ENCODE measurements at places on chromosomes 3 and 15.

- H3K27me3 ChIP-seq = peaks cover 6% of the 10 kb centered on the region
- H3K36me3 ChIP-seq = no peaks in the 10 kb centered on the region
- DNase-seq = no peak
- no peak overlapping the region for H3K27ac ChIP-seq
- no peak overlapping the region for H3K4me3 ChIP-seq
- peaks cover 11% of the 10 kb centered on the region for H3K4me1 ChIP-seq
These were observed 214.7 kb downstream of the SHQ1 start for GRCh38 chr3:72633534-72633933.

GRCh38 chr15:34815836-34816235 is 20.5 kb upstream of the ACTC1 start:
- no peak overlapping the region for H3K27ac ChIP-seq
- DNase-seq = no peak
- no peak overlapping the region for H3K4me3 ChIP-seq

DNA sequence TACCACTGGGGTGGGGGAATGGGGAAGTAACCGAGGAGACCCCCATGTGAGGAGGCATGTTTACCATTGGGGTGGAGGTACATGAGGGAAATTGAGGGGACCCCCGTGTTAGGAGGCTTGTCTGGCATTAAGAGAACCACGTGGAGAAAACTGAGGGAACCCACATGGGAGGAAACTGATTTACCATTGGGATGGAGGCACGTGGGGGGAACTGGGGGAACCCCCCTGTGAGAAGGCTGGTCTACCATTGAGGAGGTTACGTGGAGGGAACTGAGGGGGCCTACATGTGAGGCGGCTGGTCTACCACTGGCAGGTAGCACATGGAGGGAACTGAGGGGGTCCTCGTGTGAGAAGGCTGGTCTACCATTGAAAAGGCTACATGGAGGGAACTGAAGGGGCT is 159.4 kb downstream of the FBLN2 start:
- H3K27ac ChIP-seq = no peak overlapping the region
- H3K36me3 ChIP-seq = peaks cover 4% of the 10 kb centered on the region
- no peak for DNase-seq

- no peak overlapping the region for H3K27ac ChIP-seq
- H3K4me3 ChIP-seq = no peak overlapping the region
- DNase-seq = no peak
These were observed 81.7 kb upstream of the POU1F1 start for GRCh38 chr3:87358066-87358465.

- DNase-seq = no peak
- H3K4me3 ChIP-seq = no peak overlapping the region
- no peak overlapping the region for H3K27ac ChIP-seq
These were observed 44.0 kb upstream of the BCL6 start for GRCh38 chr3:187788984-187789857.

- H3K27me3 ChIP-seq = no peaks in the 10 kb centered on the region
- no peak for DNase-seq
- H3K36me3 ChIP-seq = no peaks in the 10 kb centered on the region
- H3K27ac ChIP-seq = no peak overlapping the region
- no peak overlapping the region for H3K4me3 ChIP-seq
These were observed 100.1 kb upstream of the PLSCR5 start for GRCh38 chr3:146705225-146705624.

- H3K27ac ChIP-seq = no peak overlapping the region
- H3K4me1 ChIP-seq = no peaks in the 10 kb centered on the region
- no peak overlapping the region for H3K4me3 ChIP-seq
- H3K27me3 ChIP-seq = peaks cover 14% of the 10 kb centered on the region
These were observed 237.4 kb upstream of the NR2F2 start for GRCh38 chr15:96093063-96093462.

DNA sequence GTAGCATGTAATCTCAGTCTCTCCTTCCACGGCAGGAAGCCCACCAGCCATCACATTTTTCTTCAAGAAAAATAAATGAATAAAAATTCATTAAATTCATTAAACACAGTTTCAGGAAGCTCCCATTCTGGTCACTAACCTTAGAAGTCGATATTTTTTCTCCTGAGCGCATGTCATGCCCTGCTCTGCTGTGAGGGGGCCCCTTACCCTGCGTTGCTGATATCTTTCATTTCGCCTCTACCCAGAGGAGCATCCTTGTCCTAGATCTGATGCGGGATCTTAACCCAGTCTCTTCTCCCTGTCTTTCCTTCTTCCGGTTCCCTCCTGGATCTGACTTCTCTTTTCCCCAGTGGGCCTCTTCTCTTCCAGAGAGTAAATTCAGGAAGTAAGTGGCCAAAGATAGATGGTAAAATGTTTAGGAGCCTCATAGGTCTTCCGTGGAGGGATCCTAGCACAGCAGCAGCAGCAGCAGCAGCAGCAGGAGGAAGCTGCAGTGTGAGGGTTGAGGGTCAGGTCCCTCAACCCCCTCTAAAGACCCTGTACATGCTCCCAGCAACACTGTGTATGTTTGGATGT is 1.4 kb upstream of the ILDR1 start:
- no peak overlapping the region for H3K4me3 ChIP-seq
- peaks cover 2% of the 10 kb centered on the region for H3K4me1 ChIP-seq
- H3K27ac ChIP-seq = no peak overlapping the region
- H3K27me3 ChIP-seq = peaks cover 43% of the 10 kb centered on the region
- DNase-seq = no peak

DNA sequence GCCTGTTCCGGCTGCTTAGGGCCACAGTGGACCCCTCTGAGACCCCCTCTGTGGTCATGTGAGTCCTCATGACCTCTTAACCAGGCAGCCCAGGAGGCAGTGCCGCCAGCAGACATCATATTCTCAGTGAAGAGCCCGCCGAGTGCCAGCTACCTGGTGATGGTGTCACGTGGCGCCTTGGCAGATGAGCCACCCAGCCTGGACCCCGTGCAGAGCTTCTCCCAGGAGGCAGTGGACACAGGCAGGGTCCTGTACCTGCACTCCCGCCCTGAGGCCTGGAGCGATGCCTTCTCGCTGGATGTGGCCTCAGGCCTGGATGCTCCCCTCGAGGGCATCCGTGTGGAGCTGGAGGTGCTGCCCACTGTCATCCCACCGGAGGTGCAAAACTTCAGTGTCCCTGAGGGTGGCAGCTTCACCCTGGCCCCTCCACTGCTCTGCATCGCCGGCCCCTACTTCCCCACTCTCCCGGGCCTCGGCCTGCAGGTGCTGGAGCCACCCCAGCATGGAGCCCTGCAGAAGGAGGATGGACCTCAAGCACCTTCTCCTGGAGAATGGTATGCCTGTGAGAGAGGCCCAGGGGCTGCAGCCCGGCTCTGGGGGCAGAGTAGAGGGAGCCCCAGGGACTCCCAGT is 176.1 kb downstream of the TBC1D2B start:
- no peaks in the 10 kb centered on the region for H3K36me3 ChIP-seq
- DNase-seq = no peak
- no peaks in the 10 kb centered on the region for H3K4me1 ChIP-seq
- no peak overlapping the region for H3K4me3 ChIP-seq

DNA sequence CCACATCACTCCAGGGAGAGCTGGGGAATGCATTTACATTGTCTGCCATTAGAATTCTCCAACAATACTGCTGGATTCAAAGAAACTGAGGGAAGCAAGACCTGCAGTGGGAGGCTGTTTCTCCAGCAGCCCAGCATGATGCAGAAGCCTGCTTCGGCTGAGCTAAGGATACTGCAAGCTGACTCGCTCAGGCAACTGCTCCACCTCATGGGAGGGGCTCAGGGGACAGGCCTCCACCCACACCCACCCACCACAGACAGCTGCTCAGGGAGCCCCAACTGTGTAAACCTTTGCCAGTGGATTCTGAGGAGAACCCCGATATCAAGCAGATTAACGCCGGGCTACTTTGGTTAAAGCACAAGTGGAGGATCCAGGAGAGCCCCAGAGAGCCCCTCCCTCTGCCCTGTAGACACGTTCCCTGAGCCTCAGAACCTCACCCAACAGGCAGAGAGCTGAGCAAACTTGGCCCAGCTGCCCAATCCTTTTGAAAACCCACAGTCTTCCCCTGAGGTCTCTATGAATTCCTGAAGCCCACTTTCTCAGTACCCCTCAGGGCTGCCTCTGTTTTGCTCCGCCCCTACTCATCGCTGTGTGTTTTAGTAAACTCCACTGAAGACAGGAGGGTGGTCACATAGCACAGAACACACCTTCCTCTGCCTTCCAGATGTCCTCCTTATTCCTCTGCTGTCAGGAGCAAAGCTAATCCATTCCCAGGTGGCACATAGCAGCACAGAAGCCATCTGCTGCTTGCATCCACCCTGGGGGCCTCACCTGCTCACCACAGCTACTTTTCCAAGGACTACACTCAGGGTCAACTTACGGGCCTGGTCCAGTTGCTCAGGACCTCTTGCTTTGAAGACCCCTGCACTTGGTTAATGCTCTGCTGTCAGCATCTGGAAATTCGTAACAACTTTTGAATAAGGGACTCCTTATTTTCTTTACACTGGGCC is 269.0 kb downstream of the ABHD5 start:
- H3K4me1 ChIP-seq = no peaks in the 10 kb centered on the region
- no peak for DNase-seq
- no peak overlapping the region for H3K4me3 ChIP-seq
- no peak overlapping the region for H3K27ac ChIP-seq

GRCh38 chr3:162376761-162377160 is 880.2 kb downstream of the OTOL1 start:
- no peaks in the 10 kb centered on the region for H3K36me3 ChIP-seq
- H3K27ac ChIP-seq = no peak overlapping the region
- H3K27me3 ChIP-seq = no peaks in the 10 kb centered on the region
- no peak for DNase-seq
- H3K4me3 ChIP-seq = no peak overlapping the region

DNA sequence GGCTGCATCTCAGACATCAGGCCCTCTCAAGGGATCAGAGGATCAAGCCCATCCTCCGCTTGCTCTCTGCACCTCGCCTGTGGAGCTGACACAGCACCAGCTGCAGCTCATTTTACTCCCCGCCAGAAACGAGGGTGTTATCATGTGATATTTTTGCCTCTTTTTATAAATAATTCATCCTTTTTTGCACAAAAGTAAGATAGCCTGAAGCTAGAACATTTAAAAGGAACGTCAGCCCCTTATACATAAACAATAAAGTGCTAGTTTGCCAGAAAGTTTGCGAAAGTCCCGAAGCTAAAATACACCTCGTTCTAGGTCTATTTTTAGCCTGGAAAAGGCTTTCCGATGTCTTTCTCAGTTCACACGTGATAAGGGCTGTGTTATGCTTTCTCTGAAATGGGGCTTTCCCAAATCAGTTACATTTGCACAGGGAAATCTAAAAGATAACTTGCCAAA is 9.6 kb upstream of the FAM174B start:
- no peaks in the 10 kb centered on the region for H3K4me1 ChIP-seq
- no peak overlapping the region for H3K4me3 ChIP-seq

- no peaks in the 10 kb centered on the region for H3K27me3 ChIP-seq
- no peak overlapping the region for H3K4me3 ChIP-seq
- DNase-seq = no peak
- H3K36me3 ChIP-seq = peaks cover 88% of the 10 kb centered on the region
- H3K27ac ChIP-seq = no peak overlapping the region
These were observed 36.8 kb downstream of the TLE3 start for GRCh38 chr15:70060993-70061305.

DNA sequence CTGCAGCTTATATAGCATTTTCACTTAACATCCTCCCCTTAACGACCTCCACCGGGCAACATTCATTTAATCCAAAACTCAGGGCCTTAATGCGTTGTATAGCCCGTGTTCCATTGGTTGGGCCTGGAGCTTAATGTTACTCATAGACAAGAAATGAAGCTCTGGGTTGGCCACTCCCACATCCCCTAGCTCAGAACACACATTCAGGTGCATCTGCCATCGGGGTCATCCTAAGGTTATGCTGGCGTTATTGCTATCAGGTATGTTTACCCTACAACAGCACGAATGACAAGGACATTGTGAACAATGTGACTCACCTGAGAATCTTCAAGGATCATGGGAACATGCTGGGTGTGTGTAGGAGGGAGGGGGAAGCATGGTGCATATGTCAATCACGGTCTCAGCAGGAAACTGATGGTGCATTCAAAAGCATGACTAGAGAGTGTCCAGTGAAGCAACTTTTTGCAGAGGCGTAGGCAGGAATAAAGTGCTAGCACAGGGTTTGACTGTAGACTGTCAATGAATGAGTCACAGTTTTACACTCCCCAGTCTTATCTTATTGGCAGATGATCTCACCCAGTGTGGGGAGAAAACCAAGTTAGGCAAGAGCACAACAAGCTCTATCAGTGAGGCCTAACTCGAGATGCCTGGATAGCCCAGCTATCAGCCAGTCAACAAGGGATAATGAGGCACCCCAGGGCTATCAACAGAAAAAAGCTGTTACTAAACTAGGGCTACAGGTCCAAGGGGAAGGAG is 402.1 kb upstream of the MCTP2 start:
- DNase-seq = no peak
- no peaks in the 10 kb centered on the region for H3K4me1 ChIP-seq
- H3K27ac ChIP-seq = no peak overlapping the region
- H3K27me3 ChIP-seq = no peaks in the 10 kb centered on the region

- peak overlapping the region; percentile 90 for H3K4me3 ChIP-seq
- H3K27me3 ChIP-seq = peaks cover 27% of the 10 kb centered on the region
- H3K36me3 ChIP-seq = no peaks in the 10 kb centered on the region
- peaks cover 22% of the 10 kb centered on the region for H3K4me1 ChIP-seq
- no peak overlapping the region for H3K27ac ChIP-seq
These were observed 7.3 kb downstream of the TPM1 start for GRCh38 chr15:63049783-63050371.

GRCh38 chr15:71485094-71485693 is 325.2 kb upstream of the NR2E3 start:
- H3K27me3 ChIP-seq = peaks cover 7% of the 10 kb centered on the region
- no peak overlapping the region for H3K27ac ChIP-seq
- no peaks in the 10 kb centered on the region for H3K4me1 ChIP-seq
- no peaks in the 10 kb centered on the region for H3K36me3 ChIP-seq

- H3K4me1 ChIP-seq = peaks cover 61% of the 10 kb centered on the region
- no peaks in the 10 kb centered on the region for H3K36me3 ChIP-seq
- H3K27ac ChIP-seq = peak overlapping the region; percentile 99
- H3K4me3 ChIP-seq = peak overlapping the region; percentile 98
- H3K27me3 ChIP-seq = peaks cover 19% of the 10 kb centered on the region
- peak; percentile 70 for DNase-seq
These were observed 716 bp downstream of the SMC4 start for GRCh38 chr3:160400030-160400701.

GRCh38 chr3:61903931-61904657 is 342.7 kb downstream of the PTPRG start:
- H3K4me3 ChIP-seq = no peak overlapping the region
- DNase-seq = no peak
- H3K27me3 ChIP-seq = no peaks in the 10 kb centered on the region
- H3K27ac ChIP-seq = no peak overlapping the region
- H3K36me3 ChIP-seq = no peaks in the 10 kb centered on the region

DNA sequence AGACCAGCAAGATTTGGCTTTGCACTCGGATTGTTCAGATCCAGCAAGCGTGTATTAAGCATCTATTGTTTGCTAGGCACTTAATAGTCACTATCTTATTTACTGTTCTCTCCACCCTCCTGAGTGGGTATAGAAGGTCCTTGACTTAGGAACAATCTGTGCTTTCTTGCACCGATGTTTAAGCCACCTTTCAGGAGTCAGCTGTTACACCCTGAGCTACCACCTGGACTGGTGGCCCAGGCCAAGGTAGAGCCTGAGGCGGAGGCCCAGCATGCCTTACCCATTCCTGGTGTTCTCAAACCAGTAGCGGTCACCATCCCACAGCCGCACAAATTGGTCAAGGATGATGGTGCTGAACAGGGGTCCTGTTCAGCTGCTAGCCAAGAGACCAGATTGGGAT is 10.0 kb downstream of the DUOX1 start:
- peaks cover 9% of the 10 kb centered on the region for H3K4me1 ChIP-seq
- H3K36me3 ChIP-seq = no peaks in the 10 kb centered on the region
- DNase-seq = no peak
- H3K27ac ChIP-seq = no peak overlapping the region
- H3K4me3 ChIP-seq = no peak overlapping the region
- H3K27me3 ChIP-seq = peaks cover 9% of the 10 kb centered on the region
